ENCODE measurements at places on chromosomes 16 and 17. TPM values are rescaled to one million over a fixed set of nuclear protein-coding genes. Genes with fewer than 3 reads are reported as not detected.
A peak's percentile ranks its signal among the peaks of the same experiment; 100 is the strongest.

DNA sequence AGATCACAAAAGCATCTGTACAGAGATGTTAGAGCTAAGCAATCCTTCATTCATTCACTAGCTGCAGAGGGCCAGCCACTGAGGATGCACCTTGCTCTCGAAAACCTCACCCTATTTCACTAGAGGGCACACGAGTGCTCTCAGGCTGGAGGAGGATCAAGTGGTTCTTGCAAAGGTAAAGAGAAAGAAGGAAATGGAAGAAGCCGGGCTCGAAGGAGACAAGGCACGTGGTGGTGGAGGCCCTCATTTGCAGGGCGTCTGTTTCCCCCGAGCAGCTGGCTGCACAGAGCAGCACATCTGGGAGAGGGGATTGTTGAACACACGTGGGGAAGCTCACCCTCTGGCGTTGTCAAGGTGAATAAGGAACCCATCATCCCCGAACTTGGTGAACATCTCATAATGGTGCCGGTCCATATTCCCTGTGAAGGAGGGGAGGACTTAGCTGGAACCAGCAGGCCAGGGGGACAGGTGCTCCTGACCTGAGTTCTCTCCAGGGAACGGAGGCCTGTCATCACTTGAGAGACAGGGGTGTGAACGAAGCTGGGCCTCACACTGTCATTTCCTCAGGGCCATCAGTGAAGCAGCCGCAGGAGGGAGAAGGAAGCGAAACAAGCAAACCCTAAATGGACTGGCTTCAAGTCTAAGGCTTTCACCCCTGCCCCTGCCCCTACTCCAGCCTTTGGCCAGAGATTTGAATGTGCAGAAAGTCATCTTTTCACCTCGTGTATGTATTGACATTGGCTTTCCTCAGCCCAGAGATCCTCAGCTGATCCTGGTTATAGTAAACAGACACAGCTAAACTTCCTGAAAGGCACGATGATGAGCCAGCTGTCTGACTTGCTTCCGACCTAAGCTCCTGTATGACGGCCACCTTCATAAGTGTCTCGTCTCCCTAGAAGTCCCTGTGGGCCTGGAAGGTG is 27.6 kb downstream of the PRKAR1A start:
- no peak overlapping the region for H3K4me3 ChIP-seq
- peak overlapping the region; percentile 16 for H3K27ac ChIP-seq
- H3K36me3 ChIP-seq, result peaks cover 41% of the 10 kb centered on the region

GRCh38 chr16:2816751-2817339 is at the start of gene PRSS21:
Gene PRSS21 (plus strand): TSS chr16:2817237. CDS start chr16:2817269, 32 bp downstream.
- no peak within 1 kb of the TSS for H3K27ac ChIP-seq
- H3K4me3 ChIP-seq, result no peak within 1 kb of the TSS
- DNase-seq, result no peak
- H3K27me3 ChIP-seq, result peaks cover 3% of the 10 kb centered on the region
- H3K4me1 ChIP-seq, result peaks cover 20% of the 10 kb centered on the region

GRCh38 chr16:3716831-3717234 is 491 bp downstream of the TRAP1 start:
- peaks cover 56% of the 10 kb centered on the region for H3K36me3 ChIP-seq

SALL1 gene
- not detected for total RNA-seq

GRCh38 chr17:80408872-80409271 is 6.1 kb upstream of the ENDOV start:
- no peaks in the 10 kb centered on the region for H3K36me3 ChIP-seq
- DNase-seq, result no peak
- peaks cover 11% of the 10 kb centered on the region for H3K4me1 ChIP-seq
- peaks cover 18% of the 10 kb centered on the region for H3K27me3 ChIP-seq

DNA sequence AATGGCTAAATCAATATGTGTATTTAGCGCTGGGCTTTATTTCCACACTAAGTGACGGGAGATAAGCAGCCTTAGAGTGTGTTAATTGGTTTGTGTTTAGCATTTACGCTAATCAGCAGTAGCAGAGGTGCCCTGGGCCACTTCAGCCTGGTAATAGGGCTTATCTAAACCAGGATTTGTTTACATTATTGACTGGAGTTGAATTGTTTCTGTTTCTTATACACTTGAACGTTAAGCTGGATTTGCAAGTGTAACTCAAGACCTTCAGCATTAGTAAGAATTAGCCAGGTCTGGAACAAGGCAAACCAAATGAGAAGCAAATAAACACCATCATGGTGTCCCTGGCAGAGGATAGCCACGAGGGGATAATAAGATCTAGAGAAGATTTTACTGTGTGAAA is 313.6 kb downstream of the HS3ST4 start:
- no peak overlapping the region for H3K4me3 ChIP-seq
- H3K36me3 ChIP-seq, result no peaks in the 10 kb centered on the region
- H3K4me1 ChIP-seq, result no peaks in the 10 kb centered on the region
- H3K27ac ChIP-seq, result no peak overlapping the region
- no peak for DNase-seq

DNA sequence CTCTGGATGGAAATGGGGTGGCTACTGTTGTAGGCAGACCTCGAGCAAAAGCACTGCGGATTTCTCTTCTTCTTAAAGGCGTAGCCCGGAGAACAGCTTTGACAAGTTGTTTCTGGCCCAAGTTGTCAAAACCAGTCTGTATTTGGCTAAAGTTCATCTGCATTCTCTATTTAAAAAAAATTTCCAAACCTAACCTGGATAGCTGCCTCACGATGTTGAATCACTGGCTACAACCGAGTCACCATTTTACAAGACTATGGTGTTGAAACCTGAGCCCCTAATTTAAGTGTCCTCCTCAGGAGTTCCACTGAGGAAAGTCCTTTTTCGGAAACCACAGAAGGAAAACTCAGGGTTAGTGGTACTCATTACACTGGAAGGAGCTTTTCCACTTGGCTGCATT is 1.5 kb downstream of the SLC16A6 start:
- H3K36me3 ChIP-seq, result peaks cover 19% of the 10 kb centered on the region
- H3K27ac ChIP-seq, result no peak overlapping the region
- peaks cover 8% of the 10 kb centered on the region for H3K4me1 ChIP-seq
- H3K4me3 ChIP-seq, result no peak overlapping the region
- H3K27me3 ChIP-seq, result peaks cover 66% of the 10 kb centered on the region
- no peak for DNase-seq

DNA sequence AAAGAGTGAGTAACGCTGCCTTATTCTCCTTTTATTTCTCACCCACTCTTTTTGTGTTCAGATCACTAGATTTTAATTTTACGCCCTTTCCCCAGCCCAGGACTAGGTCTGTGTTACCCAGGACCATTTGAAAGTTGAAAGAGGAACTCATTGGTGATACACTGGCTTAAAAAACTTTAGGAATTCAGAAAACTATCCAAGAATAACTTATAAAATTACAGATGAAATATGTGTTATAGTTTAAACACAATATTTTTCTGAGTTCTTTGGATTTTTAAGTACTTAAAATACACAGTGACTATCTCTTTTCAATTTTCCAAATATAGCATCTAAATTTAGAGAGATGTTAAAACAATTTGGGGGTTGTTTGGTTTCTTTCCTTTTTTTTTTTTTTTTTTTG is 385.2 kb downstream of the CDH13 start:
- H3K27ac ChIP-seq, result no peak overlapping the region
- DNase-seq, result no peak
- H3K36me3 ChIP-seq, result no peaks in the 10 kb centered on the region

DNA sequence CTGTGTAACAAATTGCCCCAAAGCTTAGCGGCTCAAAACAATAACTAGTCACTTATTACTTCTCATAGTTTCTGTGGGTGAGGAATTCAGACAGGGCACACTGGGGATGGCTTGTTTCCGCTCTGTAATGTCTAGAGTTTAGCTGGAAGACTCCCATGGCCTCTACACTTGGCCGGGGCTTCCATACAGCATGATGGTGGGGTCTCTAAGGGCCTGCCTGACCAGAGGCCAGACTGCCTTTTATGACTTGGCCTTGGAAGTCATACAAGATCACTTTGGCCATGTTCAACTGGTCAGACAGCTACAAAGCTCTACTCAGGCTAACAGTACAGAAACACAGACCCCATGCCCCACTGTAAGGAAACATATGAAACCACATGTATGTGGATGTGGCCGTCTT is 8.2 kb downstream of the GLP2R start:
- H3K4me3 ChIP-seq, result no peak overlapping the region
- no peaks in the 10 kb centered on the region for H3K27me3 ChIP-seq
- H3K4me1 ChIP-seq, result peaks cover 33% of the 10 kb centered on the region
- DNase-seq, result no peak
- H3K36me3 ChIP-seq, result no peaks in the 10 kb centered on the region

DNA sequence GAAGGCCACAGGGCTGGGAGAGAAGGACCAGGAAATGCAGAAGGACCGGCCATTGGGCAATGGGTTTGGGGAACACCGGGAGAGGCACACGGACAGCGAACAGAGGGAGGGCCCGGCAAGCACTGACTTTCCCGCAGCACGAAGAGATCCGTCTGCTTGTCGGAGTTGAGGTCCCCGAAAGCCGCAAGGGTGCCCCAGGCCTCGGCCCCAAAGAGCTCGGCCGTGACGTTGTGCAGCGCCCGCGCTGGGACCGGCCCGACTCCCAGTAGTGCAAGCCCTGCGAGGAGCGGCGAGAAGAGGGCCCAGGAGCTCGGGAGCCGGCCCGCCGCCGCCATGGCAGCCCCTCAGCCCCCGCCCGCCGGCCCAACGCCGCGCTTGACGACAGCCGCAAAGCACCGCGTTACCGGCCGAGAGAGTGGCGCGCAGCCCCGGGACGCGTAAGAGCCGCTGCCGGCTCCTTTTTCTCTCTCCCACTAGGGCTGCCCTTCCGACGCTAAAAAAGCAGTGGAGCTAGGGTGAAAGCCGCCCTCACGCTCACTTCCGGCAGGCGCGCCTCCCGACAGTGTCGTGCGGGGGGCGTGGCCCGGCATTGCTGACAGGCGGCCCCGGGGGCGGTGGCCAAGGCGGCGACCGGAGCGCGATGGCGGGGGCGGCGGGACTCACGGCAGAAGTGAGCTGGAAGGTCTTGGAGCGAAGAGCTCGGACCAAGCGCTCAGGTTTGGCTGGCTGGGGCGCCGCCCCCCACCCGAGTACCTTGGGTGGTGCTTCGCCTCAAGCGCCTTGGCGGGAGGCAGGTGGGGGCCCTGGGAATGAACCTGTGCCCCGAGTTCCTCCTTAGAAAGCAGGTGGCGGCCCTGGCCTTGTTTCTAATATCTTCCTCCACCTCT is at the start of the genes ITFG1 and PHKB:
ITFG1 (minus strand) TSS at position 353 of the 887 bp plus-strand sequence; CDS start at position 335, 18 bp downstream.
PHKB (plus strand) TSS at position 621 of the 887 bp plus-strand sequence; CDS start at position 641, 20 bp downstream.
- peaks cover 44% of the 10 kb centered on the region for H3K36me3 ChIP-seq
- H3K4me1 ChIP-seq, result peaks cover 18% of the 10 kb centered on the region
- peak within 1 kb of the TSS; percentile 97 for H3K27ac ChIP-seq

- peaks cover 13% of the 10 kb centered on the region for H3K27me3 ChIP-seq
- H3K4me3 ChIP-seq, result no peak overlapping the region
- DNase-seq, result no peak
- no peaks in the 10 kb centered on the region for H3K36me3 ChIP-seq
These were observed 77.6 kb upstream of the HLF start for GRCh38 chr17:55186937-55187770.

DNA sequence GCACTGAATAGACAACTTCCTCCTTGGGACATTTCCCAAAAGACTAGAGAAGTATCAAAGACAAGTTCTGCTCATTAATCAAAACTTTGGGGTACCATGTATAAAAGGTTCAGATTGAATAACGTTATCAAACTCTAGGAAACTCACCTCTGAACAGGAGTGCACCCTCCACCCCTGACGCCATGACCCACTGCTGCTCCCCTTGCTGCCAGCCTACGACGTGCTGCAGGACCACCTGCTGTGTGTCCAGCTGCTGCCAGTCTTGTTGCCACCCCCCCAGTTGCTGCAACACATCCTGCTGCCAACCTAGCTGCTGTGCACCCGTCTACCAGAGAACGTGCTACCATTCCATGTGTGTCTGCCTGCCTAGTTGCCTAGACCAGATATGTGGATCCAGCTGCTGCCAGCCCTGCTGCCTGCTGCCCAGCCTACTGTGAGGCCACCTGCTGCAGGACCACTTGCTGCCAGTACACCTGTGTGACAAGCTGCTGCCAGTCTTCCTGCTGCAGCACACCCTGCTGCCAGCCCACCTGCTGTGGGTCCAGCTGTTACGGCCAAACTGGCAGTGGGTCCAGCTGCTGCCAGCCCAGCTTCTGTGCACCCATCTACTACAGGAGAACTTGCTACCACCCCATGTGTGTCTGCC is 13.8 kb upstream of the KRTAP9-2 start:
- no peaks in the 10 kb centered on the region for H3K36me3 ChIP-seq
- H3K27ac ChIP-seq, result no peak overlapping the region
- no peak for DNase-seq
- H3K27me3 ChIP-seq, result no peaks in the 10 kb centered on the region

CRYBA1 gene
- not detected for total RNA-seq

Measured in Calu3 (cell line).